ENCODE measurements at places on chromosomes 13 and 19.

DNA sequence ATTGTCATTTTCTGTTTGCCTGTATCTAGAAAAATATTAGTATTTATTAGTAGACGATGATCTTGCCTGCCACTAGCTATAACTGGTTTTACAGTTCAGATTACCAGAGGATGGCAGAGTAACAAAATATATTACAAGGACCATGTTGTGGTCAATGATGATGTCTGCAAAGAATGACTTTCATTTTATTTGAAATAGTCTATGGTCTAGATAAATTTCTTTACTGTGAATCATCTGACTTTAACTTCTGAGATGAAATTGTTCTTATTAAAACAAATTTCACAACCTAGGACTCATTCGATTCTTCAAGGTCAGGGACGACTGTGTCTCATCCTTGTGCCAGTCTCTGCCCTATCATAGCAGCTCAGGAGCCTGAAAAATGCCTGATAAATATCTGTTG lies 637.8 kb upstream of the KLF12 start:
- no peak for DNase-seq

DNA sequence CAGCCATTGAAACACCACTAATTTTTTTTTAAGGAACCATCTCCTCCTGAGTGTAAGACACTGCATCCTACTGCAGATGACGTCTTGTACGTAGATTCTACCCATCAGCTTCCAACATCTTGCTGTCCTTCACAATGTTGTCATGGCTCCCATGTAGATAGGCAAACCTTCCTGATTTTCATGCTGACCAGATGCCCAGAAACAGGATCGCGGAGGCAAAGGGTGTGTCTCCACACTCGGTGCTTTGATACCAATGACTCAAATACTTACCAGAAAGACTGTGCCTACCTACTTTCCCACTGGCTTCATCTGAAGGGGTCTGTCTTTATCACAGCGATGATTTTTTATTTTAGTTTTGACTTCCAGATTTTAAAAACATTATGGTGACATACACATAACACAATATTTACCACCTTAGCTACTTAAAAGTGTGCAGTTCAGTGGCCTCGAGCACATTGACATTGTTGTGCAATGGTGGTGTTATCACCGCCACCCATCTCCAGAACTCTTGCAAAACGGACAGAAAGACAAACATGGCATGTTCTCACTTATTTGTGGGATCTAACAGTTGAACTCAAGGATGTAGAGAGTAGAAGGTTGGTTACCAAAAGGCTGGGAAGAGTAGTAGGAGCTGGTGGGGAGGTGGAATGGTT lies 94.0 kb upstream of the PEG3 start:
- no peak for DNase-seq

GRCh38 chr19:16326401-16327168 lies 2.0 kb downstream of the KLF2 start:
- peak; percentile 73 for DNase-seq

DNA sequence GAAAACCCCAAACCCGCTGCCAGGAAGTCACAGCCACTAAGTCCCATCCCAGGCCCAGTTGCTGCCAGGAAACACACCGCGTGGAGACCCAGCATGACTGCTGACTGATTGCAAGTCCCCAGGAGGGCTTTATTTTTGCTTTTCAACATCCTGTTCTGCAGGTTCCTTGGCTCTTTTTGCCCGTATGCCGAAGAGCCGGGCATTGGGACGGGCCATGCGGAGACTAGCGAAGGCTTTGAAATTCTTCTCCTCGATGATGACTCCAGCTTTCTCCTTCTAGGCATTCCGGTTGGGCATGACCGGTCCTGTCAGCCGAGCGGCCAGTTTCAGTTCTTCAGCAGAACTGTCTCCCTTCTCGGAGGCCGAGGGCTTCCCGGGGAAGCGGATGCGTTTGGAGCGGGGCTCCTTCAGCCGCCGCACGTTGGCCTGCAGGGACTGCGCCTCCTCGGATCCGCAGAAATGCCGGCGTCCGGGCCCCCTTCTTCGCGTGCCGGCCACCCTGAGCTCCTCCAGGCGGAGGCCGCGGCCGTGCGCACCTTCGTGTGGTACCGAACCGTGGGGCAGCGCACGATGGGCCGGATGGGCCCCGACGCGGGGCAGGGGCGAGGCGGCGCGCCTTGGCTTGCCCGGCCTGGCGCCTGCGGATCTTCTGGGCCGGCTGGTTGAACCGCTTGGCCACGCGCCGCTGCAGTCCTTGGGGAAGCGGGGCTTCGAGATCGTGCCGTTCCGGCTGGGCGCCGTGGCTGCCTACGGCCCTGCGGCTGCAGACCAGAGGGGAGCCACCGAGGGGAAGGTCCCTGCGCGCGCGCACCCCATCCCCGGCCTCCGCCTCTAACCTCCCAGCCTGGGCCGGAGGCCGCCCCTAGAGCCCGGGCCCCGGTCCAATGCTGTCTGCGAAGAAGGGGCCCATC lies 15.2 kb downstream of the ZSCAN5C start:
- peak; percentile 8 for DNase-seq

DNA sequence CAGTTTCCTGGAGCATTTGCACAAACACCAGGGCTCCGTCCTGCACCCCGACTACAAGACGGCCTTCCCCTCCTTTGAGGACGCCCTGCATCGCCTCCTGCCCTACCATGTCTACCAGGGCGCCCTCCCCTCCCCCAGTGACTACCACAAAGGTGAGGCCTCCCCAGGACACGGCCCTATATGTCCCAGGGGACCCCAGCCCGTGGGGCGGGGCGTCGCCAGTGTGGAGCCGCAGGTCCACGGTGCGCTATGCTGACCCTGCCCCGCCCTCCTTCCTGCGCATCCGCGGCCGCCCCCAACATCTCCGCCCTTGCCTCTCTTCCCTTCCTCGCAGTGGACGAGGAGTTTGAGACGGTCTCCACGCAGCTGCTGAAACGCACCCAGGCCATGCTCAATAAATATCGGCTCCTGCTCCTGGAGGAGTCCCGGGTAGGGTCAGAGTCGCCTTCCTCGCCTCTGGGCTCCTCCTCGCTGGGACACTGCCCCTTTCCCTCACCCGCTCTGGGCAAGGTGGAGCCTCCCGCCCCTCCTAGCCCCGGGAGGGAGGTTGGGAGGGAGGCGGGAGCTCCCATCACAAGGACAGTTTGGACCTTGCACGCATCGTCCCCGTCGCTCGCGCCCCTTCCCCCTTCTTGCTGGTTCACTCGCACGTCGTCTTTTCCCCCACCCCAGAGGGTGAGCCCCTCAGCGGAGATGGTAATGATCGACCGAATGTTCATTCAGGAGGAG lies 14.4 kb upstream of the EHD2 start:
- no peak for DNase-seq

- no peak for DNase-seq
These were observed 8.3 kb downstream of the LSR start for GRCh38 chr19:35257113-35257461.

DNA sequence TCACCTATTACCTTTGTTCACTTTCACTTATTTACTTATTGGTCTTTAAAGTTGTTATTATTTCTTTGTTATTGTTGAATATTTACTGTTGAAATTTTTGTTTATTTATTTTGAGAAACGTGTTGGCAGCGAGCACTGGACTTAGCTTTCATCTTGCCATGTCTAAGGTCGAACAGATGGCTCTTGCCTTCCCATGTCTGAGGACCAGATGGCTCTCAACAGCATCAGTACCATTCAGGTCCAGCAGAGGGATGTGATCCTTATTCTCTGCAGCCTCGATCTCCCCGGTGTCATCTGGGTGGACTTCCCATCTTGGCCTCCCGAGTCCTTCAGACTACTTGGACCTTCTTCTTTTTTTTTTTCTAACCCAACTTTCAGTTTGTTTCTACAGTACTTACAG lies 1437.6 kb downstream of the UQCRFS1 start:
- DNase-seq = no peak

- DNase-seq = no peak
These were observed 584.6 kb downstream of the GPC6 start for GRCh38 chr13:93811071-93811737.

- DNase-seq = no peak
These were observed 595.5 kb downstream of the TBC1D4 start for GRCh38 chr13:74886502-74886901.

Data from lung microvascular endothelial cell (primary cell).